ENCODE measurements at places on chromosomes 13 and 19.

- DNase-seq: no peak
Measured at GRCh38 chr19:40294560-40294959, 9.4 kb upstream of the AKT2 start.

- DNase-seq: no peak
Measured at GRCh38 chr19:50777830-50778303, 7.6 kb downstream of the GPR32 start.

DNA sequence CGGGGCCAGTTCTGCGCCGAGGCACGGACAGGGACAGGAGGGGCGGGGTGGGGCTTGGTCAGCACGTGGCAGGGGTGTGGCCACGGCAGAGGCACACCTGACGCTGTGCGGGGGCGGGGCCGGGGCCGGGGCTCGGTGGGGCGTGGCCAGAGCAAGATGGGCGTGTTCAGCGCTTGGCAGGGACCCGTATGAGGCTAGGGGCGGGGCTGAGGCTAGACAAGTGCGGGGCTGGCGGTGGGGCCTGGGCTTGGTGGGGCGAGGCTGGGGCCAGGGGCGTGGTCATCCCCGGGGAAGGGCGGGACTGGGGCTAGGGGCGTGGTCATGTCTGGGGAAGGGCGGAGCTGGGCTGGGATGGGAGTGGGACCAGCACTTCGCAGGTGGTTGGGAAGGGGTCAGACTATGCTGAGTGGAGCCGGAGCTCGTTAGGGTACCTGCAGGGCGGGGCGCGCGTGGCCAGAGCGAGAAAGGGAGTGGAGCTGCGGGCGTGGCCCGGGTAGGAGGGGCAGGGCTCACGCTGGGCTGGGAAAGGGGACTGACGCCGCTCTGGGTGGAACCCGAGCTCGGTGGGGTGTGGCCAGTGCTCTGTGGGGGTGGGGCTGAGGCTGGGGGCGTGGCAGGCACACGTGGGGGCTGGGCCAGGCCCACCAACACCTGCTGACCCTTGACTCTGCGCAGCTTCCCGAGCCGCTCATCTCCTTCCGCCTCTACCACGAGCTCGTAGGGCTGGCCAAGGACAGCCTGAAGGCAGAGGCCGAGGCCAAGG lies 12.8 kb downstream of the POLR2E start:
- DNase-seq: peak; percentile 70

DNA sequence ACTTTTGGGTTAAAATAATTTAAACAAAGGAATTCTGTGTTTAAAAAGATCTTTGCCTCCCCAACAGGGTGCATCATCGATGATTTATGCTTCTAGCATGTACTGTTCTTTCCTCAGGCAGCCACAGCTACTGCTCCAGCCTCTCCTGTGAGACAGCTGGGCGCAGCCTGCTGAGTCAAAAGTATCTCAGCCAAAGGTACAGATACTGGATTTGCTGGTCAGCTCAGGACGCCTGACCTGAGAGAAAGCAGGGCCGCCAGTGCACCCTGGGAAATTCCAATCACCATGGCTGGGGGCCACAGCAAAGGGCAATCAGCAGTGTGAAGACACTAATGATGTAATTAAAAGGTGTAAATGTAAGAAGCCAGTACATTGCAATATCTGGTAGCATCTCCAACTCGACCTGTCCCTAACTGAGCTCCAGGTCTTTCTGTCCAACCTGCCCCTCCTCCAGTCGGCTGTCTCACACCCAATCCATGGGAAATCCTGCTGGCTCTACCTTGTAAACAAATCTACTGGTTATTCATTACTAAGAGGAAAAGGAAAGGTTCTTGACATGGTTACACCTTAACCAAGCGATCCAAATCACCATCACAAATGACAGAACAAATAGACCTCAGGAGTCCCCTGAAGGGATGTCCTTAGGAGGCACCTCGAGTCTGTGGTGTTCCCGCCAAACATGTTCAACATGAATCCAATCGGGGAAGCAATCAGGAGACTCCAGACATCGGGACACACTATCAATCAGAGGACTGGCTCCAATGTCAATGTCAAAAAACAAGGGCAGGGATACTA lies 7.3 kb downstream of the OPA3 start:
- DNase-seq: no peak

GRCh38 chr13:111161601-111162600 lies 46.8 kb downstream of the ARHGEF7 start:
- DNase-seq: no peak

GRCh38 chr19:2727640-2727944 lies 6.4 kb upstream of the DIRAS1 start:
- DNase-seq: no peak

DNA sequence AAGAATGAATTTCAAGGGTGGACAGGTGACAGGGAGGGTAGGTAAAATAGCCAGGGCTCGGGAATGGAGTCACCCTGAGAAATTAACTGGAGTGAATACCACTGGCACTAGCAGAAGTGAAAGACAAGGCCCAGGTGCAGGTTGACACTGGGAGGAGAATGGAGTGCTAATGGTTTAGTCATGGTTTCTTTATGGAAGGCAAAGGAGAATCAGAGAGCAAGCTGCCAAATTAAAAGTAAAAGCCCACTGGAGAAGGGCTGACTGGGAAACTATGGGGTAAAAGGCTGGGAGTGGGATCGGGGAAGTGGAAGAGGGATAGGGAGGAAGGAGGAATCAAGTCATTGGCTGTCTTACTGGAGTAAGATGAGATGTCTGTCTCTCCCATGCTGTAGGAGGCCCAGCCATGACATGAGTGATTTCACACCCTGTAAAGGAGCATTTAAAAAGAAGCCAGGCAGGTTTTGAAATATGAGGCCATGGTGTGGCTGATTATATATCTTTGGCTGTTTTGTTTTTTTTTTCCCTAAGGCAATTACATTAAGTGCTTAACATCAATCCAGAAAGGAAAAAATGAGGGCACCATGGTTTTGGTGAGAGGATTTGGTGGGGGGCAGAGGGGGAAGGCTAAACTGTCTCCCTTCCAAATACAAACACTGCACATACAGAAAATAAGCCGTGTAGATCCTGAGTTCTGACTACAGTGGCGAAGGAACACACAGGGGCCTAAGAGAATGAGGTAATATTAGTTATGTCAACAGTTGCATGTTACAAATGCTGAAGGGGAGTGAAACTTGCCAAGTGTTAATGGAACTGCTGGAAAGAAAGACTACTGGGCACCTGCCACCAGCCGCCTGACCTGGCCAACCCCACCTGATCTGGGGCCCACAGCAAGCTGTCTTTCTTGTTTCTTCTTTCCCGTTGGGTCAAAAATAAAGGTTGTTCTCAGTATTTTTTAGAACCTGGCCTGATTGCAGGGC lies 183.5 kb upstream of the TSC22D1 start:
- DNase-seq: no peak

GRCh38 chr19:49462492-49462891 lies 9.5 kb downstream of the ALDH16A1 start:
- DNase-seq: no peak

DNA sequence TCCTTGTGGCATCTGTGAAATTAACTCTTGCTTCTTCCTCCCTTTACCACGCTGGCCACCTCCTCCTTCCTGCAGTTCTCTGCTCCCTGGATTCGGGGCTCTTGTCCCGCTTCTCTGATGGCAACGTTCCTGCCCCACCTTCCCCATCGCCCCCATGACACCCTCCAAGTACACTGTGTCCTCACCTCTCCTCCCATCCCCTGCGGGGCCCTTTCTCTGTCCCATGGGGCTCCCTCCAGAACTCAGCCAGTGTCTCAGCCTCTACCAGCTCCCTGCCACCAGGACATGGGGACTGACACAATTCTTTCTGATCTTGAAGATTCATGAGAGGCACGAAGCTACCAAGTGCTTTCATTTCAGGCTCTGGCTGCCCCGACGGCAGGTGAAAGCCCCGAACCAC lies 9.1 kb downstream of the CARS2 start:
- no peak for DNase-seq

- DNase-seq: no peak
Measured at GRCh38 chr19:40413291-40413845, at the start of gene PRX. Gene PRX, minus strand, starts transcription at chr19:40413378. Its CDS starts 5,446 bp downstream, at chr19:40407932.

GRCh38 chr19:49855676-49856573 lies 5.0 kb downstream of the PTOV1 start:
- DNase-seq: no peak

- no peak for DNase-seq
Measured at GRCh38 chr13:94268661-94269060, 210.8 kb downstream of the DCT start.

GRCh38 chr13:48603375-48603774 lies 50.4 kb upstream of the CYSLTR2 start:
- no peak for DNase-seq
